ENCODE measurements at places on chromosomes 5 and 9.

DNA sequence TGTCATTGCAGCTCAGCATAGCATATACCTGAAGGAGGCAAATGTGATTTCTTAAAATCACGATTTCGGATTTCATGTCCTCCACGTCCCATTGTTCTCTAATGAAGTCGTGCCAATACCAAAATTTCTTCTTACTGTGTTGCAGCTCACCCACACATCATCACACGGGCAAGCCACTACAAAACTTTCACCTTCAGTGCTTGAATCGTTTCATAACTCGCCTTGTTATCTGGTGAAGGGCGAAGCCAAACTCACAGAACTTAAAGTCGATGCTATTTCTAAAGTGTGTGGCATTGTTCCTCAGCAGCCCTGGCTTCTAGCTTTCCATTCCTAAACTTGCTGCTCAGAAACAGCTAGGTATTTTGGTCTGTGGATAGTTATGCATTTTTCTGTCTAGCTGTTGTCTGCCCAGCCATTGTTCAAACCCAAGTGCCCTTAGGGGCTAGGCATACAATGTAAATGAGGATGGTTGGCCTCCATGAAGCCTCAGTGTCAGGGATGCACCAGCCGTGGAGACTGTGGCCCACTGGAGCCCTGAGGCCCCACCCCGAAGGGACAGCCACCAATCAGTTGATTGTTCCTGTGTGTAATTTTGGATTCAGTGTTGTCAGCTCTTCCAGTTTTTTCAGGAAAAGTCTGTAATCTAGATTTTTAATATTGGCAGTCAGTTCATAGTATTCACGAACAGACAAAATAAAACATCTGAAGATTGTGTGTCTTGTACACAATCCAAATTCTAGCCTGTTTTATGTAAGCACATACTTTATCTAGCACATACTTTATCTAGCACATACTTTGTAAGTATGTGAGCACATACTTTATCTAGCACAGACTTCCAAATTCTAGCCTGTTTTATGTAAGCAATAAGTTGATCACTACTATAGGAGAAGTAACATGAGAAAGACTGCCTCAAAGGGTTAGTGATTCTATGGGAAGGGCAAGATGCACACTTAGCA, 112.8 kb downstream of the DAPK1 start:
- DNase-seq, result no peak

GRCh38 chr5:181173027-181173419, 25.6 kb downstream of the OR2V2 start:
- DNase-seq, result no peak

DNA sequence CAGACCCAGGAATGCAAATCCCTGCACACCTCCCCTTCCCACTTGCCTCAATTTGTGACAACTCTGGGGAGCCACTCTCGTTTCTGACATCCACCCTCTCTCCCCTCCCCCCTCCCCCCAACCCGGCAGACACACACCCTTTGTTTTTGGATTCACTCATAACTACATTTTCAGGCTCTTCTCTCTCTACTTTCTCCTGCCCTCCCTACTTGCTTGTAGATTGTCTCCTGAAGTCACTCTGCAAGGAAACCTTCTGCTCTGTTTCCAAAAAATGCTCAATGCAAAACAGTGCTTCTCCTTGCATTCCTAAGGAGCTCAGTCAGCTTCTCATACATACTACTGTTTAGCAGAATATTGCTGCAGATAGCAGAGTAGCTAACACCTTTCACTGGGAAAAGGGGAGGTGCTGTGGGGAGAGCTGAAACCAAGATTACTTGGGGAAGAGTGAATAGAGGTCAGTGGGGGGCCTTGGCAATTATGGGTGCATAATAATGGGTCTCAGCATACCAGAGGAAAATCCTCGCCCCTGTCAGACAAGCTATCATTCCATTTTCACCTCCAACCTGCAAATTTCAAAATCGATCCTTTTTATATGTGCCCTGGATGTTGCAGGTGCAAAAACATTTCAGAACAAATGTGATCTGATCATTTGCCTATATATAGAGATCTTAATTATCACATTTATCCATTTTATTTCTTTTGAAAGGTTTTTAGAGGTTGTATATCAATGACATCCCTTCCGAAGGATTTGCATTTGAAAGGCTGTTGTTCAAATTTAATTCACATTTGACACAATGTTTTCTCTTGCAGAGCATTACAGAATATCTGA, 1860.7 kb upstream of the WWC1 start:
- no peak for DNase-seq

GRCh38 chr9:114431770-114432169, 44.0 kb upstream of the AKNA start:
- DNase-seq, result no peak

DNA sequence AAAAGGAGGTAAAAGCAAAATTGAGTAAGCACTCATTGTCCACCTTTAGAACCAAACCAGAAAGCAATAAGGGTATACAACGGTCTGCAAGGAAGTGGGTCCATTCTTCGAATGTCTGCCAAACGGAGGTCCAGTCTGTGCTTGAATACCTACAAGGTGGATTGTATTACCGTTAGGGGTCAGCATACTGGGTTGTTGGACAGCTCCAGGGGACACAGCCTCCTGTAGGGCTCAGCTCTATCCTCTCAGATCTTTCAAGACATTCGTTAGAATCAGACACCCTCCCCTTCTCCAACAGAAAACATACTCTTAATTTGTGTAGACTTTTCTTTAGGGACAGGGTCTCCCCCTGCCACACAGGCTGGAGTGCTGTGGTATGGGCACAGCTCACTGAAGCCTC, 5.5 kb downstream of the ASTN2 start:
- DNase-seq, result no peak

GRCh38 chr5:119302916-119303897, 52.6 kb upstream of the TNFAIP8 start:
- DNase-seq, result no peak

- no peak for DNase-seq
Observed at GRCh38 chr5:139301808-139302499, 8.4 kb downstream of the MATR3 start.

DNA sequence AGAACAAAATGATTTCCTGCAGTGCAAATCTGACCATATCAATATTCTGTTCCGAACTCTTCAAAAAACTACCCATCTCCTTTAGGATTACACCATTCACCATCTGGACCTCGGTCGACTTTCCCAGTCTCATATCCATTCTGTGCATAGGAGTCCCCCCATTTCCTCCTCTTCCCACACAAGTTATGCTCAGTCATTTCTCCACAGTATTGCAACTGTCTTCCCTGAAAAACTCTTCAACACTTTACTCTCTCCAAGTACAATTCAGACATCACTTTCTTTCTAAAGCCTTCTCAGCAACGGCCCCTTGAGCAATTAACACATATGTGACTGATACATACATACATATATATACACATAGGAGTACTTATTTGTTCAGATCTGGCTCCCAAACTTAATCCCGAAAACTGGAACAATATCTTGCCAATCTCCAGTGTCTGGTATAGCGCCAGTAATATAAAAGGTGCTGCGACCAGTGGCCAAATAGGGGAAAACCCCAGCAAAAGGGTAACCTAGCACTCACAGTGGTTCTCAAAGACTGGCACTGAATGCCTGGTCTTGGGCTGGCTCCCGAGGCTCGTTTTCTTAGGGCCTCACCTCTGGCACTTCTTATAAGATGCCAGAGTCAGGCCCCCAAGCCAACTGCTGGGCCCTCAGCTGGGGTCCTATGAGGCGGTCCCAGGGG, 629 bp downstream of the ZBTB26 start:
- DNase-seq, result no peak

- no peak for DNase-seq
Observed at GRCh38 chr5:119795768-119796167, 166.4 kb downstream of the FAM170A start.

- DNase-seq, result no peak
Observed at GRCh38 chr5:81401266-81401665, 7.3 kb upstream of the ACOT12 start.

- no peak for DNase-seq
Observed at GRCh38 chr5:93874080-93874479, 132.7 kb upstream of the POU5F2 start.

DNA sequence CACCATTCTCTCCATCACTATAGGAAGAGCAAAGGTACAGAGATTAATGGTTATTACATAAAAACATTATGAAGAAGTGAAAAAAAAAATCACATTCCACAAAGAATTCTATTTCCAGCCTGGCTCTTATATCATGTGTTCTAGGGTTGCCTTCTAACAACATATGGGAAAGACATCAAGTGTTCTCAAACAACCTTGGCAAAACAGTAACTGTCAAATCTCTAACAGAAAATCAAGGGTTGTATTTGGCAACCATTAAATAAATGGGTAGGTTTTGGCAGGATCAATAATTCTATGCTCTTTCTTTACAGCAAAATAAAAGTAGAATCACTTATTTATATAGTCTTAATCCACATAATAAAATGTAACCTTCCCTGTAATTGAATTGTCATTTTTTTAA, 728.9 kb downstream of the MAT2B start:
- no peak for DNase-seq

- DNase-seq, result no peak
Observed at GRCh38 chr5:126610160-126610559, 9.4 kb downstream of the PHAX start.

DNA sequence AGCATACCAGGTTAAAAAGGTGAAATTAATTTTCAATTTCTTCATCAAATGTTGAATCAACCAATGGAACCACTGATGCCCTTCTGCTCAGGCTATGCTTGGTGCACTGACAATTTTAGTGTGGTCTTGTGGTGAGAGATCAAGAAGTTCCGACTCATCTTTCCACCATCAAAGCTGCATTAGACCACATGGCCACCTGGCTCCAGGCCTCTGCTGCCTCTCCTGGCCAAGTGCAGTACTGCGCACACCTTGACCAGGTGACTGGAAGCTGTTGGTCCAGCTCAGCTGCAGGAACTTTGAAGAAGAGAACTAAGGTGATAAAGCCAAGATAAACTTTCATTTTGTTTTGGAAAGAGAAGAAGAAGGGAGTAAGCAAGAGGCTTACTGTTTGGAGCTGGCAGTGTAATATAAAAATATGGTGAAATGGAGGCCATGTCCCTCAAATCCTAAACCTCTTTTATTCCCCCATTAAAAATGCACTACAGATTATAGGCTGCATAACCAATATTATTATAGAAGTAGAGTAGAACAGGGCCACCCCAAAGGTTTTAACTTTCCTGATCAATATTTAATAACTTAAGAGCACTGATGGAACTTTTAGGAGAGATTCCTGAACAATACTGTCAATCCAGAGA, 315.5 kb upstream of the C9orf72 start:
- peak; percentile 55 for DNase-seq

GRCh38 chr9:35538361-35539234, 48.7 kb downstream of the RUSC2 start:
- no peak for DNase-seq

- DNase-seq, result no peak
Observed at GRCh38 chr5:114450437-114450836, 88.6 kb downstream of the KCNN2 start.

- DNase-seq, result no peak
Observed at GRCh38 chr9:92603100-92603499, 66.8 kb downstream of the IPPK start.

DNA sequence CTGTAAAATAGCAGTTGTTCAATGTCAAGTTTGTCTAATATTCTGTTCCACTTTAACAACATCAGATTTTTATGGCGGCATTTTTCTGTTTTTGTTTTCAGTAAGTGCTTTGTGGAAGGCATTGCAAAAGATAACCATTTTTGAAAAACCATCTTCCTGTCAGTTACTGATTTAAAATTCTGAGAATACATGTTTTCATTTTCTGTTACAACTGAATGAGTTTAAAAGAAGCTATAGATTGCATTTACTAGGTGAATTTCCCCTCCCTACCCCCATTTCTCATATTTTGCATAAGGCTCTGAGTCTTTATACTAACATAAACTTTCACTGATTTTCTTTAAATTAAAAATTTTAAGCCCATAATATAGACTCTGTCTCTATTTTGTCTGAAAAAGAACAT, 4.6 kb upstream of the ERAP2 start:
- DNase-seq, result no peak

DNA sequence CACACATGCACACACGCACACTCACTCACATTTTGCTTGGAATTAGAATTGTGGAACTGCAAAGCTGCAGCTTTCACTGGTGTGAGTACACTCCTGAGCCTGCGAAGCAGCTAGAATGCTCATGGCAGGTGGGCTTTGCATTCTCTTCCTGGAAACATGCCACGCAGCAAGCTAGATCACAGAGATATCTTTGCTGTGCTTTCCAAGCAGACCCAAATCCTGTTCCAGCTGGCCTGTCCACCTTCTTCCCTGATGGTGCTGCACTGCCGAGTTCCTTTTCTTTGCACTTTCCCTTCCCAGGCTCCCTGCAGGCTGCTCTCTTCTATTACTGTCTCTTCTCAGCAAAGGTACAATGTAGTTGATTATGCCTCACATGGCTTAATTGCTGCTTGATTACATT, 92.7 kb upstream of the CKMT2 start:
- no peak for DNase-seq

- no peak for DNase-seq
Observed at GRCh38 chr5:27216367-27216950, 178.1 kb upstream of the CDH9 start.

DNA sequence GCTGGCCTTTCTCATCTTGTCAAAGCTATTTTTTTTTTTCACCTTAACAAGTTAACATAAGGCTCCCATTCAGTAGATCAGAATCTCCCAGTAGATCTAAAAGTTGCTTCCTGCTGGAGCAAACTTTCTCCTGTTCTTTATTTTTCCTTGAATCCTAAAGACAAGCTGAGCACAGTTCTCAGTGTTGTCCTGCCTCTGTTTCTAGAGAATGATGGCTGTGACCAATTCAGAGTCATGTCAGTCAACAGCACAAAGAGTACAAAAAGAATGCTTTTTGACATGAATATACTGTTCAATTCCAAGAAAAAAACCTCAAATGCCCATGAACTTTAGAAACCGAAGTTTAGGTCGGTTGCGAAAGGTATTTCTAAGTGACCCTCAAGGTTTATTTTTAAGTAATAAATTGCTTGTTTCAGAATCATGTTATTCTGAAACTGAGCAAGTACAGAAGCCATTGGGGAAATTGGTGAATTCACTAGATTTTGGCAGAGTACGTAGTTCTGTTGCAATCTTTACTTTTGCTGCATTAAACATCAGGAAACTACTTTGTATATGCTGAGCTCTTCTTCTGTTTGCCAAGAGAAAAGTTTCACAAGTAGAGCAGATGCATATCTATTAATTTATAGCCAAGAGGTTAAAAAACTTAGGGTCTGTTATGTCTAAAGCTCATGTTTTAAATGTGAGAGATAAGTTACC, 161.7 kb upstream of the RPS23 start:
- no peak for DNase-seq

All from stimulated activated CD4-positive, alpha-beta T cell treated with anti-CD3 and anti-CD28 coated beads, Interleukin-2, amount 100 ng/mL, for 48 hours (primary cell).